Thyroid gland (tissue), 4 donors: ENCODE measurements at places on chromosomes 7 and 10.

DNA sequence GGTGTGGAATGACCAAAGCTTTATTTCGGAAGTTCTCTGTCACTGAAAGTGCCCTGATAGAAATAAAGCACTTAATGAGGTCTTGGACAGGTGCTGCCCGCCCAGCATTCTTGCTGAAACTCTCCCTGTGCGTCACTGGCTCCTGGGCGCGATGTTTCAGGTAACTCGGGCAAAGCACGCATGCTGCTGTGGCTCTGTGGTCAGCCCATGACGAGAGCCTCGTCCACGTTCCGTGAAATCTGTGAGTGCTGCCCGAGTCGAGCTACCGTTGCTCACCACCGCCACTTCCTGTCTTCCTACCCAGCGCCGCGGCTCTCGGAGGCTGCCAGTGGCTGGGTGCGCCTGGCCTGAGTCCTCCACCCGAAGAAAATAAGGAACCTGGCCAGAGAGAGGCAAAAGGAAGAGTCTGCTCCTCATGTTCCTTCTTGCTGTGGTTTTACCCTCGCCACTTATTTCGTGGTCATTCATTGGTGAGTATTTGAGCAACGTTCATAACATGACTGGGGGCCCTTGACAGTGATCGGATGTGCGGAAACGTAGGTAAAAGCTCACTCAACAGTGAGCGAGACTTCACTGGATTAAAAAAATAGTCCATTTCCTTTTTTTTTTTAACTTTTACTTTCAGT lies 95.5 kb downstream of the MAP3K8 start:
- DNase-seq, result peak; percentile 24

DNA sequence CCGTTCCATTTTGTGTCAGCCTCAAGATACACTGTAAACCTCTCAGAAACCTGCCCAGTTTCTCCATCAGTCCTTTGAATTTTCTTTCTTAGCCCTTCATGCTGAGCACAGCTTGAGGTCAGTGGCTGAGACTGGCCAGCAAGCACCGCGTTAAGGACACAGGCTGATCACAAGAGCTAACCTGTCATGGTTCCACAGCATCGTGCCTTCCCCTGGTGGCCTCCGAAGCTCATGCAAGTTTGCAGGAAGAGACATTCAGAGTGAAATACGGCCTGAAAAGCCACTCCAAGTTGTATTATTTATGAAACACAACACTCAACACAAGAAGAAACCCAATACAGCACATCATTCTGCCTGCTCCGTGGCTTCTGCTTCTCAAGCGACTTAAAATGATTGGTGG lies 57.0 kb upstream of the PFKP start:
- no peak for DNase-seq

- DNase-seq, result no peak
Observed at GRCh38 chr7:15648461-15648961, 38.0 kb downstream of the MEOX2 start.

- peak; percentile 74 for DNase-seq
Observed at GRCh38 chr7:43636093-43636492, 53.2 kb downstream of the STK17A start.

- DNase-seq, result no peak
Observed at GRCh38 chr10:63206576-63206975, 73.4 kb downstream of the NRBF2 start.

- no peak for DNase-seq
Observed at GRCh38 chr7:6533893-6534495, 17.3 kb downstream of the GRID2IP start.

GRCh38 chr10:86262688-86263181 lies 103.9 kb downstream of the GRID1 start:
- no peak for DNase-seq

- DNase-seq, result no peak
Observed at GRCh38 chr7:105205592-105206237, 183.0 kb downstream of the SRPK2 start.

GRCh38 chr10:76729346-76729745 lies 908.3 kb downstream of the KCNMA1 start:
- no peak for DNase-seq

GRCh38 chr7:23544913-23545354 lies 13.2 kb upstream of the TRA2A start:
- no peak for DNase-seq

- DNase-seq, result peak; percentile 91
Observed at GRCh38 chr10:48655411-48656240, 29.0 kb upstream of the WDFY4 start.
